ENCODE measurements at places on chromosomes 5 and 9.

- no peak for DNase-seq
Observed at GRCh38 chr9:95383185-95383676, 65.7 kb upstream of the FANCC start.

- DNase-seq: no peak
Observed at GRCh38 chr5:91941588-91941987, 558.5 kb upstream of the ARRDC3 start.

DNA sequence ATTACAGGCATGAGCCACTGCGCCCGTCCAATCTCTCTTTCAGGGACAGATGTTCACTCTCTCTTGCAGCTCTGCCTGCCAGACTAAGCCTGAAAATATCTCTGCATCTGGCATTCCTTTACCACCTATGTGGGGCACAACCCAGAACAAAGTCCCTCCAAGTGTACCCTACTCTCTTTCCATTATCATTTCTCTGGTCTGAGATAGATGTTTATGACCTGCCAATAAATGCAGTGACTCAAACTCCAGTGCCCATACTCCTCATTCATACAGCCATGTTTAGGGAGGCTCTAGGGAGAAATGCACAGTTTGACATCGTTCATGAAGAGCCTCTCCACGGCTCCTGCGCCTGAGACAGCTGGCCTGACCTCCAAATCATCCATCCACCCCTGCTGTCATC, at the start of gene BTNL3:
TSS of gene BTNL3 (plus strand) at position 255 of the 400 bp plus-strand sequence. CDS start 183 bp downstream, outside the sequence.
- no peak for DNase-seq

GRCh38 chr5:59066367-59067163, 483.7 kb downstream of the RAB3C start:
- no peak for DNase-seq

DNA sequence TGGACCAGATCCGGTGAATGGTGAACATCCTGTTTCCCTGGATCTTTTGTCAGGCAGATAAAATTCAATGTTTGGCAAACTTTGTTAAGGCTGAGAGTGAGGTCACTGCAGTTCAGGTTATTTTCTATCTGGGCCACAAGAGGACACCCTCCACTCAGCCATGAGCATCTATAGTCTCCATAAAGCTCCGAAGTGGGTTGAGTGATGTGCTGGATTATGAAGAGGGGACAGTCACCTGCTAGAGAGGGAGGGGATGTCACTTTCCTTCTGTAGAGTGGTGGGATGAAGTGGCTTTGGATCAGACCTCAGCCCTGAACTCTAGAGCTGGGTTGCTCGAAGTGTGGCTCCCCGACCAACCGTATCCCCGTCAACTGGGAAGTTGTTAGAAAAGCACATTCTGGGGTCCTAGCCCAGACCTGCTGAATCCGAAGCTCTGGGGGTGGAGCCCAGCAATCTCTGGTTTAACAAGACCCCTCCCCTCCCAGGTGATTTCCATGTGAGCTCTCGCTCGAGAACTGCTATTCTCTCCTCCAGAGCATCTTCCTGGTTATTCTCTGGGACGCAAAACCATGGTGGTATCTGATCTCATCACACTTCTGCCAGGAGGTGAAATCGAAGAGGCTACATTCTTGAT, 31.8 kb upstream of the FGF1 start:
- DNase-seq: no peak

- no peak for DNase-seq
Observed at GRCh38 chr5:59744531-59744992, 149.0 kb downstream of the PDE4D start.

DNA sequence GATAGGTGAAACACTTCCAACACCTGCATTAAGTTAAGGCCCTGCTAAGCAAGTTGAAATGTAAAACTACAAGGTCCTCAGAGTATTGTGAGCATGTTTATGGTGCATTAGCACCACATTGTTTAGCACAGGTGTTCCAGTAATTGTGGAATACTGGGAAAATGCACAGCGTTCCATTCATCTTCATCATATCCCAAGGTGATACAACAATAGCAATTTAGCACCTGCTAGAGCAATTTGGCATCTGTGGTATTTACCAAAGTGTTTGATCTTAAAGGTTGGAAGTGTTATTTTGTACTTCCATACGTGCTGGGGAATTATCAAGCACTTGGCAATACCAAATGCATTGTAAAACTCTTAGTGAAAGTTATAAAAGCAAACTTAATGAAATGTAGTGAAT, 266.8 kb downstream of the CYLC2 start:
- no peak for DNase-seq

- no peak for DNase-seq
Observed at GRCh38 chr9:34980181-34980761, 9.3 kb upstream of the DNAJB5 start.

GRCh38 chr5:39062530-39062929, 11.7 kb downstream of the RICTOR start:
- DNase-seq: no peak

GRCh38 chr5:88952344-88952743, 69.4 kb upstream of the MEF2C start:
- DNase-seq: no peak

DNA sequence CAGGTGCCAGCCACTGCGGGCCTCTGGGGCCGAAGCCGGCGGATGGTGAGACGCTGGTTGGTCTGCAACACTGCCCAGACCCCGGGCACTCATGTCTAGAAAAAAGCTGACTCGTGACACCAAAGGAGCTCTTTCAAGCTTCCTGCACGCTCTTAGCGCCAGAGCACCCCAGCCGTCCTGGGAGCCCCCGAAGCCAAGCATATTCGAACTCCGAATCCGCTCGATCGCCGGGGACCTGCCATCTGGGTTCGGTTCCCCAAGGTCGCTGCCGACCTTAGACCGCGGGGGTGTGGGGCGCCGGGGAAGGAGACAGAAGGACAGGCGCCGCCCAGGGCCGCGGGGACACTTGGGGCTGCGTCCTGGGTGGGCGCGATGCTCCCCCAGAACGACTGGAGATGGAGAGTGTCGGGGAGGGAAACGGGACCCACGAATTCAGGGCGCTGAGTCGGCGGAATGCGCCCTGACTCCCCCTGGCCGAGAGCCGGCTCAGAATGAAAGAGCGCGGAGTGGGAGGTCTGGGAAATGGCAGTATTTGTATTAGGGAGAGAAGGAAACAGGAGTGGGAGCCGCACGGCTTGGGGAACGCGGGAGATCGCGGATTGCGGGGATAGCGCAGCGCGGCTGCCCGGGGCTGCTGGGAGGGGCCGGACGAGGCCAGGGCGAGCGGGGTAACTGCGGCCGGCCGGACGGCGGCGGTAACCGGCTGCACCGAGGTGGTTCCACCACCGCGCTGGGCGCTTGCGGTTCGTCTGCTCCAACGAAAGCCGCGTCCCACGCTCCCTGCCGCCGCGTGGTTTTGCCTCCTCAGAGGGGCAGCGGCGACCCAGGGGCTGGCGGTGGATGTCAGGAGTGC, 20.1 kb upstream of the MARCHF6 start:
- DNase-seq: no peak

DNA sequence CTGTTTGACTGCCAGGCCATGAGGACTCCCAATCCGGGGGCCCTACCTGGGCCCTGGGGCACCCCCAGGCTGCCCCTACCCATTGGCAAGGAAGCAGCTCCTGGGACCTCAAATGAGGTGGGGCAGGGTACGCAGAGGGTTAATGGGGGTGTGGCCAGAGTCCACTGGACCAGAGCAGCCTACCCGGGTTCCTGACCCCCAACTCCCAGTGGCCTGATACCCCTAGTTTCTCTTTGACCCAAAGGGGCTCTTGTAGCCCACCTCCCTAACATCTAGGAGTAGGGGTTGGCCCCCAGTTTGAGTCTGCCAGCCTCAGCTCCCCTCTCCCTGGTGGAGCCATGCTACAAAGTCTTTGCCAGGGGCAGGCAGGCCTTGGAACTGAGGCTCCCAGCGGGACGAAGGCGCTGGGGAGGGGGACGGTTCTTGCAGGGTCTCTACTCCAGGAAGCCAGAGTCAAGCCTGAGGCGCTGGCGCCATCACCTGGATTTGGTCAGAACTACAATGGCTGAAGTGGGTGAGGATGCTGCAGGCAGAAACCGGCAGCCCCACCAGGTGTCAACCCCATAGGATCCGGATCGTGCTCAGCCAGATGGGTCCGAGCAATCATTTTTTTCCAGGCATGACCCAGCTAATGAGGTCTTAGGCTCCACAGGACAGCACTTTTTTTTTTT, 8.4 kb upstream of the CERCAM start:
- peak; percentile 94 for DNase-seq

- DNase-seq: no peak
Observed at GRCh38 chr5:169415948-169416347, 115.0 kb upstream of the SLIT3 start.

GRCh38 chr5:75050415-75050814, 1.9 kb downstream of the GCNT4 start:
- no peak for DNase-seq

DNA sequence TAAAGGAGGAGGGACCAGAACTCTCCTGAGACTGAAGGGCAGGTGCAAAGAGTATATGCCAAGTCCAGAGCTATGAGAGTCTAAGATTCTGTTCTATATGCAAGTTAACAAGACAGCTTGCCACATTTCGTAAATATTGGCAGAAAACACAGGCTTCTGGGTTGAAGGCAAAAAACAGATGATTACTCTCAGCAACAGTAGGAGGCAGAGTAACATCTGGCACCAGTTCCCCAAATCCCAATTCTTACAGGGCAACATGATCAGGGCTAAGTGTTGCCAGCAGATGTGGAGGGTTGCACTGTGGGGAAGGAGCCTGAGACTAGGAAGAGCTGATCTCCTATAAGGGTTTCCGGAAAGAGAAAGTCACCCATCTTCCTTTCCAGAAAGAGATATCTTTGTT, 179.4 kb downstream of the PJA2 start:
- DNase-seq: no peak

DNA sequence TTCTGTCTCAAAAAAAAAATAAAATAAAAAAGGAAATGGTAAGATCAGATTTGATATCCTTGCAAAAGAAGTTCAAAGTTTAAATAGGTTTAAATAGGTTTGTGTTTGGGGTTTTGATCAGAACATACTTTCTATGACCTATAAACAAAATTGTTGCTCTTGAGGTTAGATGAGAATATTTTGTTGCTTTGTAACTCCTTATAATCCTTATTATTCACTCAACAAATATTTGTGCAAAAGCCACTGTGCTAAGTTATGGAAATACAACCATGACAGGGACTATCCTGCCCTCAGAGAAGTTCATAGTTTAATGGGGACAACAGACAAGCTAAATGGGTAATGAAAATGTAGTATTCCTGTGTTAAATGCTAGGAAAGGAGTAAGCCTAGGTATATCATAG, 71.5 kb downstream of the INVS start:
- no peak for DNase-seq

GRCh38 chr5:152477536-152477935, 72.5 kb upstream of the NMUR2 start:
- no peak for DNase-seq

DNA sequence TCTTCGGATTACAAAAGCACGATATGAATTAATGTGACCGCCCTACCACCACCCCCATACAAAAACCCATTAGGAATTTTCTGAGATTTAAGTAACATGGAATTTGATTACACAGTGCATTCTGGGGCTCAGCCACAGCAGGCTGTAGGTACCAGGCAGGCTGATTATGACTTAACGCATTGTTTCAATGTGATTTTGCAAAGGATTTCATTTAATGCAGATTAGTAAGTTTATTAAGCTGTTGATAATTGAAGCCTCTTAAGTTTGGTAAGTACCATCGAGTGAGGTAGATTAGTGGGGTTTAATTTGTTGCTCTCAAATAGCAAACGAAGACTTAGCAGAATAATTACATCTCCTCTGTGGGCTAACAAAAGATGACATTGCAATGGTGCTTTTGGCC, 240.1 kb downstream of the TRPM3 start:
- DNase-seq: no peak

DNA sequence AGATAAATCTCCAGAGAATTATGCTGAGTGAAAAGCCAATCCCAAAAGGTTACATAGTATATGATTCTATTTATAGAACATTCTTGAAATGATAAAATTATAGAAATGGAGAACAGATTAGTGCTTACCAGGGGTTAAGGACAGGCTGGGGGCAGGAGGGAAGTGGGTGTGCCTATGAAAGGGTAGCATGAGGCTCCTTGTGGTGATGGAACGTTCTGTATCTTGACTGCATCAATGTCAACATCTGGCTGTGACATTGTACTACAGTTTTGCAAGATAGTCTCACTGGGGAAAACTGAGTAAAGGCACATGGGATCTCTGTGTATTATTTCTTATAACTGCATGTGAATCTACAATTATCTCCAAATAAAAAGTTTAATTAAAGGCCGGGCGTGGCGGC, 22.3 kb downstream of the ORM2 start:
- no peak for DNase-seq

All from dorsolateral prefrontal cortex (tissue), 122 donors.